ENCODE measurements at places on chromosomes 2 and 18.

DNA sequence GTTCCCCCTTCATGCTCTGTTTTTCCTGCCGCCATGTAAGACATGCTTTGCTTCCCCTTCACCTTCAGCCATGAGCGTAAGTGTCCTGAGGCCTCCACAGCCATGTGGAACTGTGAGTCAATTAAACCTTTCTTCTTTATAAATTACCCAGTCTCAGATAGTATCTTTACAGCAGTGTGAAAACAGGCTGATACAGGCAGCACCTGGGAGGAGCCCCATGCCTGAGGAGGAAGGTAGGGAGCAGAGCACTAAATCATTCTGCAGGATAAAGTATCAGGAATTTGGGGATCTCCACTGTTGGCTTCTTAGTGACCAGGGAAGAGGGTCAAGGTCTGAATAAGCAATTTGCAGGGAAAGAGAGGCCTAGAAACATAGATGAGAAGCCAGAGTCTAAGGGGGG, 78.0 kb downstream of the KCNF1 start:
- DNase-seq: no peak

GRCh38 chr2:11567631-11568031, 33.8 kb downstream of the GREB1 start:
- no peak for DNase-seq

- DNase-seq: no peak
Measured at GRCh38 chr2:10016001-10016801, 27.1 kb upstream of the KLF11 start.

GRCh38 chr2:54836477-54836876, 113.0 kb downstream of the EML6 start:
- no peak for DNase-seq

- DNase-seq: no peak
Measured at GRCh38 chr2:62741954-62742722, 36.6 kb downstream of the EHBP1 start.

- no peak for DNase-seq
Measured at GRCh38 chr2:191470306-191470705, 207.6 kb upstream of the NABP1 start.

GRCh38 chr18:78721238-78721875, 258.3 kb upstream of the SALL3 start:
- no peak for DNase-seq

DNA sequence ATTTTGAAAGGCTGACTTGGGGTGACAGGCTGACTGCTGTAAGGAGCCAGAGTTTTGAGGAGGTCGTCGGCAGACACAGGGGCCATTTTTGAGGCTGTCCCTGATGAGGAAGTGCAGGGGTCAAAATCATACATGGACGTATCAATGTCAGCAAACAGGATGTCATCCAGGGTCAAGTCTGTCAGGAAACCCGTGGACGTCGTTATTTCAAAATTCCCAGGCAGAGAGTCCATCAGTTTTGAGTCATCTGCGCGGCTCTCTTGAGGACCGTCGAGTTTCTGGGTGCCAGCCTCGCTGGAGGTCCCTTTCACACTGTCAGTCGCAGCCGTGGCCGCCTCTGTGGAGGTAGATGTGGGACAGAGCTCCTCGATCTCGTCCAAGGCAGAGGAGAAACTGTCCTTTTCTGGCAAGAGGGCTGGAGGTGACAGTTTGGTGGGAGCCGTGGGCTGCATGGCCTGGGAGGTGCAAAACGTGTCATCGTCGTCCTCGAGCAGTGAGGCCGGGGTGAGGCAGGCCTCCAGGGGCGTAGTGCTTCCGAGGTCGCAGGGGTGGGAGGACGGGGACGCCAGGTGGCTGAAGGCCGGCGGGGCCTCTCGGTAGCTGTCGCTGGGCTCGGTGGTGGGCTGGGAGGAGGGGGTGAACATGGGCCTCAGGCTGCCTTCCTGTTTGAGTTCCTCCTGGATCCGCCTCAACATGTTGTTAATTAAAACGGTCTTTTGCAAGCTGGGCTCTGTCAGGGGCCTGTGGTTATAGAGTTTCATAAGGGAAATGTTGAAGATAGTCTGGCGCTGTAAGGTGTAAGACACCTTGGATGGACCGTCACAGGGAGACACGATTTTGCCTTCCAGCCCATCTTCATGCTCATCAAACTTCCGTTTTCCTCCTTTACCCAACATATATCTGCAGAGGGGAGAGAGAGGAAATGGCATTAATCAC, 17.5 kb downstream of the SERTAD2 start:
- DNase-seq: peak; percentile 59

GRCh38 chr2:206701952-206702605, 16.1 kb downstream of the DYTN start:
- DNase-seq: no peak

GRCh38 chr2:127423478-127423843, 5.2 kb downstream of the PROC start:
- DNase-seq: no peak

- no peak for DNase-seq
Measured at GRCh38 chr2:14656146-14656545, 23.6 kb downstream of the LRATD1 start.

GRCh38 chr2:41206004-41206403, 754.1 kb upstream of the SLC8A1 start:
- DNase-seq: no peak

- no peak for DNase-seq
Measured at GRCh38 chr18:55290898-55291297, 297.1 kb downstream of the TCF4 start.

- DNase-seq: no peak
Measured at GRCh38 chr18:44823782-44824181, 143.1 kb downstream of the SETBP1 start.

DNA sequence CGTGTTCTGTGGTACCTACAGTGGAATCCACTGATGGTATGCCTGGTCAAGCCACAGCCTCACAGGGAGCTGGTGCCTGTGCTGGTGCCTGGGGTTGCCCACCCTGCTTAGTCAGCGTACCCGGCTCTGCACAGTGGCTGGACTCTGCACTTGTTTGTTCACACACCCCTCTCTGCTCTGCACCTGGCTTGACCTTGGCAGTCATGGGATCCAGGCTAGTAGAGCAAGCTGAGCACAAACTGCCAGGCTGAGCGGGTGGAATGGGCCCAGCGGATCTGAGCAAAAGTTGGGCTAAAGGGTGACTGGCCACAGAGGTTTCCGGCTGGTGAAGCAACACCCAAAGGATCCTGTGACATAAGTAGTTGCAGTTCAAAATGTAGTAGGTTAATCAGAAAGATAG, 163.5 kb downstream of the CDH19 start:
- no peak for DNase-seq

DNA sequence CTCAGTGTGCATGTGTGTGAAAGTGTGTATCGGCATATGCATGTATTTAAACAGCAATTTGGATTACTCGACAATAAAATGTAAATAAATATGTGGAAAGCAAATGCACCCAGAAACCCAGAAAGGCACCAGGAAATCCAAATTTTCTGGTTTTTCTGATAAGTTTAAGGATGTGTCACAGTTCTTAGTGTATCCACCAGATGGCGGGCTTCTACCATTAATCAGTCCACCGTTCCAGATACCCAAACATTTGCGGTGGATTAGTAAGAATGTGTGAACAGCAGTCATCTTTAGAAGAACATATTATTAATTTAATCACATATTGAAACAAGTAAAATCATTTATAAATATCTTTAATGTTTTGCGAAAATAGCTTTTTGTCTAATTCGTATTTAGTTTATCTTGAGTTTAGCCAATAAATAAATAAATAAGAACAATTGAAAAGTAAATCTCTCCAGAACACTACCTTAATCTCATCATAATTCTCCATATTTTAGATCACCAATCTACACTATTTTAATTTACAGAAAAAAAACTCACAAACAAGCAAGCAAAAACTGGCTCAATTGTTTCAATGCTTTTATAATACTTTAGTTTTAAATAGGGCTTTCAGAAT, 298.9 kb downstream of the DSEL start:
- no peak for DNase-seq

GRCh38 chr2:69291721-69292120, 95.3 kb downstream of the GFPT1 start:
- DNase-seq: no peak

- DNase-seq: no peak
Measured at GRCh38 chr2:240512109-240512485, 45.7 kb downstream of the ANKMY1 start.

- DNase-seq: no peak
Measured at GRCh38 chr2:8597094-8597493, 84.8 kb upstream of the ID2 start.

DNA sequence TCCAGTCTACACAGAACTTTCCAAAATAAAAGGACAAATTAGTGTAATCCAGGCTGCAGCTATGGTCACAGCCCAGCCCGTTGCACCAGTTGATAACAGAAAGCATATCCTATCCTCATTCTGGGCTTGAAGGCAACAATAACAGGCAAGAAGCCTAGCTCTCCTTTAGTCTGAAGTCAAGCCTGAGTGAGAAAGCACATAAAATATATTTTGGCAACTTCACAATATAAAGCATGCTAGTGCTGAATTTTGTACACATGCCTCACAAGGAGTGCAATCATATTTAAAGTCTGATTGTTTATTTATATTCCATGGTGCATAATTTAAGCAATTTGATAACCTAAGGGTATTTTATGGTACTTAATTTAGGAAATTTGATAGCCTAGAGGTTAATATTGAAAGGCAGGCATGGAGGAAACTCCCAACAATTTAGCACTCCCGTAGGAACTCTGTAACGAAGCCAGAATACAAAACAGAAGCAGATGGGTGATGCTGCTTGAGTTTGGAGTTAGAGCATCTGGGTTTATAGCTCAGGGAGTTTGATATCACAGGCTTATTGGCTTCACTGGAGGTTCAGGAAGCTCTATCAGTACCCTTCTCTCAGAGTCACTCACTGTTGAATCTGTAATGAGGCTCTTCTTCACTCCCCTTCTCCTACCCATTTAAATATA, 1199.1 kb upstream of the GYPC start:
- no peak for DNase-seq

DNA sequence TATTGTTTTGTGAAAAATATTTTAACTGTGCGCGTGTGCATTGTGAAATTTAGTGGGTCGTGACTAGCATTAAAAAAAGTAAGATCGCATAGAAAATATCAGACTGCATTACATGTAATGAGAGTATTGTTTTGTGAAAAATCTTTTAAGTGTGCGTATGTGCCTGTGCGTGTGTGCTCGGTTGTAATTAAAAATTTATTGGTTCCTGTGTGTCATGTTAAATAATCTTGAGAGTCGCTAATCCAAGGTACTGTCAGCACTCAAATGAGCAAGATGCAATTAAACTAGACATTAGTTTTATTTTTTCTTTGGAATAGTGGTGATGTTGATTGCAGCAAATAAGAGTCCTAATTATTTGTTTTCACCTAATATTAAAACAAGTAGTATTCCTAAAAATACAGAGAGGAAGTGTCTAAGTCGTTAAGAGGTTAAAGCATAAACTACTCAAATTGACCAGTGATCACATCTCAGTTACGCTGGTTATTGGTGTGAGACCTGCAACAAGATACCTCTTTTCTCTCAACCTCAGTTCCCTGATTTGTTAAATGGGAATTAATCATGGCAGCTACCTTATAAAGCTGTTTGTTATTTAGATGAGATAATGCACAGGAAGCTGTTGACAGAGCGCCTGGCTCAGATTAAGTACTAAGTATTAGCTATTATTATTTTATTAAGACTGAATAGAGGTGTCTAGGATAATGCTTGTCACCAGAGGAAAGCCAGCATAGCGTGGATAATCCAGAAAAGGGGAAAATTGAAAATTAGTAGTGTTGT, 1.9 kb downstream of the ZDBF2 start:
- DNase-seq: no peak

- DNase-seq: no peak
Measured at GRCh38 chr2:235143789-235144188, 192.0 kb downstream of the SH3BP4 start.

DNA sequence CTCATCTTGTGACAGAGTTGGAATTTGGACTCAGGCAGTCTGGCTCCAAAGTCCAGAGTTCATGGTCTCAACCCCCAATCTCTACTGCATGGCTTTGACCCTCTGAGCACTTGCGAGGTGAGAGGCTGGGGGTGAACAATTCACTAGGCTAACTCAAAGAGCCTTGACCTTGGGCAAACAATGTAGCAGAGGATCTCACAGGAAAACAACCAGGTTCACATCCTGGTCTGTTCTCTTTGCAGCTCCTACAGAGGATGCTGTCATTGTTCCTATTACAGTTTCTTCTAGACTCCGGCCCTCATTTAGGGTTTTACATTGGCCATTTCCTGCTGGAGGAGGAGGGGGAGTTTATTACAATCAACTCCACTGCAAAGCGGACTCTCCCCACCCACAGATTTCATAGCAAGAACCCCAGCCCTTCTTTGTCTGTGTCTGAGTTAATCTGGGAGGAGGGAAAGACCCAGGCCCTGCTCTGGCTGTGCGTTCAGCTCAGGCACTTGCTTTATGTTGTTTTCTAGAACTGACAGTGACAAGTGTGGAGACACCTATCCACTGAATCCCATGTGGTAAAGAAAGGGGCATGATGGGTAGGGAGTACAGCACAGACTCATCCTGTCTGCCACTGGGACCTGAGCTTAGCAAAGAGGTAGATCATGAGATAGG, 101.6 kb downstream of the LBH start:
- DNase-seq: no peak

DNA sequence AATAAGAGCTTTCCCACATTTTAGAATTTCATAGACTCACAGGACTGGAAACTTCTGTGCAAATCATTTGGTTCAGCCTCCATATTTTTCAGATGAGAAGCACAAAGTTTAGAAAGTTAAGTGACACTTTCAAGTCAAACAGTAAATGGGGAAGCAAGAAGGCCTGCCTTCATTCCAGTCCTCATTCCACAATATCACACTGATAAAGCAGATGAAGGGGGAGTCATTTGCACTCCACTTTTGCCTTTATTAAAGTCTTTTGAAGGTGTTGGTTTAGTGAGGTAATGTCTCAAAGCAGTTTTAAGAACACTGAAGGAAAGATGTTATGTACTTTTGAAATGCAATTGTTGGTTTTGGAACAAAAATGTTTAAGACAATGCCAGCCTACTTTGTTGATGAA, 32.7 kb upstream of the STAT4 start:
- no peak for DNase-seq

GRCh38 chr2:226847511-226847910, 11.7 kb downstream of the RHBDD1 start:
- DNase-seq: no peak

- no peak for DNase-seq
Measured at GRCh38 chr2:229701716-229702115, 12.6 kb downstream of the DNER start.

- peak; percentile 1 for DNase-seq
Measured at GRCh38 chr2:147331790-147332419, 512.9 kb upstream of the ACVR2A start.

GRCh38 chr2:102052365-102052764, 60.6 kb downstream of the IL1R2 start:
- no peak for DNase-seq

All from GM12892 (cell line).